ENCODE measurements at places on chromosomes 5 and 9.
A peak's percentile ranks its signal among the peaks of the same experiment; 100 is the strongest.

DNA sequence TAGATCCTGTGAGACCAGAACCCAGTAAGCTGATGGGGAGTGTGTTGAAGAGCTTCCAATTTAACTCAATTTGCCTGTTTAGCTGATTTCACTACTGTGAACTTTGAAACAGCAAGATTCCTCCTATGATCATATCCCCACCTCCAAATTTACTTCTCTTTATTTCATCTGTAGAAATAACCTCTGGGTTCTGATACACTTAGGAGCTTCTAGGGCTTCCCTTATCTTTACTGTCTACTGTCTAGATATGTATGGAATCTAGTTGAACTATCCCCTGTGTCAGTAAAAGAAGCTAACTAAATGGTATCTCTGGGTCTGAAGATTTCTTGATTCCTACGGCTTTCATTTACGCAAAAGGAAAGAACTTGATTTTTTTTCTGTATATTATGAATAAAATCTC lies 116.8 kb downstream of the GCNT1 start:
- DNase-seq = no peak

DNA sequence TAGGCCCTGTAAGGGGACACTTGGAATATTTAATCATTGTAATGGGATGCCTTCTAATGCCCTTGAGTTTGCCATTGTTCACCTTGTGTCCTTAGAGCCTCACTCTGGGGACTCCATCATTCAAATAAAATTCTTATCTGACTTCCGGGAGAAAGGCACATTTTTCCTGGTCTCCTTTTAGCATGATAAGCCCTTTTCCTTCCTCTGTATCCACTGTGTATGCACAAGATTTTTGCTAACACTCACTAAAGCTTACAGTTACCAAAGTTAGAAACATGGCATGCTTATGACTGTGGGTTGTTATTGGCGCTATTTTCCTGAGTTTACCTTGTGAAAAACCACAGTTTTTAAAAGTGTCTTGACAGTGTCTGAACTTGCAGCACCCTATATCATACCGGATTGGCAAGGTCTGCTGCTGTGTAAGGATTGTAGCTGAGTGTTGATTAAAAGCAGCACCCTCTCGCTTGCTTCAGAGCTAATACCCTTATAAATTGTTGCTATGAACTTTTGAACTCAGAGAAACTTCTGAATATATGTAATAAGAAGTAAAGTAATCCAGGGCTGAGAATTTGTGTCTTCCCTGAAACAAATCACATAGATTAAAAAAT lies 46.4 kb downstream of the SNCAIP start:
- no peak for DNase-seq

GRCh38 chr5:179319741-179320281 lies 25.4 kb downstream of the ADAMTS2 start:
- peak; percentile 50 for DNase-seq

DNA sequence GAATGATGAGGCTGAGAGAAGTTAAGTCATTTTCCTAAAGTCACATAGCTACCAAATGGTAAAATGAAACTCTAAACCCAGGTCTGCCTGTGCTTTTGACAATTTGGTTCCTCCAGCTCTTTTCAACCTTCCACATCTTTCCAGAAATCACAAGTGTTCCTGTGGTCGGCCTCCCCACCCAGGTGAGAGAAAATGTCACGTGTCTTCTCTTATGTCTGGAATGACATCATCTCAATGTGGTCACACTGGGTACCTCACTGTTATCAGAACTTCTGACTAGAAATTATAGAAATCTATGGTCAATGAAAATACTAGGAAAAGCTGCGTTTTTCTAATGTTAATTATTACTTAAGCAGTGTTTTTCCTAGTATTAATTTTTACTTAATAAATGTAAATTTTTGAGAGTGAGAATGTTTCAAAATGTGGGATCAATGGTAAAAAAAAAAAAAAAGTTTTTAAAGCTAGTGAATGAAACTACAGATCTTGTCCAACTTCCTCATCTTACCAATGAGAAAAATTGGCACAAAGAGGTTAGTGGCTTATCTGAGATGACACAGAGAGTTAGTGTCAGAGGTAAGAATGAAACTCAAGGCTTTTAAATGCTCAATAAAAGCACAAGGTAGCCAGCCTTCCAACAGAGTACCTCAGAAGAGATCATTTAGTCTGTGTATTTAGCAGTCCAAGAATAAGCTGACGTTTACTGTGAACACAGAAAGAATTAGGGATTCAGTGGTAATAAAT lies 228.7 kb upstream of the NR4A3 start:
- DNase-seq = no peak

- DNase-seq = no peak
These were observed 738.2 kb downstream of the BRINP1 start for GRCh38 chr9:118630931-118631595.

DNA sequence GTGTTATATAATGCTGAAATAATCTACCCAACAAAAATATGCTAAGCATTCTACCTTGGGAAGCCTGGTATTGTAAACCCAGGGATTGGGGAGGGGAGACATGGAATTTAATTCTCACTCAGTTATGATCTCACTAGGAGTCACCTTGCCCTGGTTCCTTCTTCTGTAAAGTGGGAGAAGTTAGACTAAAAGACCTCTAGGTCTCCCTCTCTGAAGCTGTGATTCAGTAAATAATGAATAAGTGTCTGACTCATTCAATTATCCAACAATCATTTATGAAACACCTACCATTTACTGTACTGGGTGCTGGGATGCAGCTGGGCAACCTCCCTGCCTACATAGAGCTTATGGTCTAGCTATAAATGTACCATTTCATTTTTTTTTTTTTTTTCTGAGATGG lies 20.2 kb upstream of the SPARC start:
- DNase-seq = no peak

DNA sequence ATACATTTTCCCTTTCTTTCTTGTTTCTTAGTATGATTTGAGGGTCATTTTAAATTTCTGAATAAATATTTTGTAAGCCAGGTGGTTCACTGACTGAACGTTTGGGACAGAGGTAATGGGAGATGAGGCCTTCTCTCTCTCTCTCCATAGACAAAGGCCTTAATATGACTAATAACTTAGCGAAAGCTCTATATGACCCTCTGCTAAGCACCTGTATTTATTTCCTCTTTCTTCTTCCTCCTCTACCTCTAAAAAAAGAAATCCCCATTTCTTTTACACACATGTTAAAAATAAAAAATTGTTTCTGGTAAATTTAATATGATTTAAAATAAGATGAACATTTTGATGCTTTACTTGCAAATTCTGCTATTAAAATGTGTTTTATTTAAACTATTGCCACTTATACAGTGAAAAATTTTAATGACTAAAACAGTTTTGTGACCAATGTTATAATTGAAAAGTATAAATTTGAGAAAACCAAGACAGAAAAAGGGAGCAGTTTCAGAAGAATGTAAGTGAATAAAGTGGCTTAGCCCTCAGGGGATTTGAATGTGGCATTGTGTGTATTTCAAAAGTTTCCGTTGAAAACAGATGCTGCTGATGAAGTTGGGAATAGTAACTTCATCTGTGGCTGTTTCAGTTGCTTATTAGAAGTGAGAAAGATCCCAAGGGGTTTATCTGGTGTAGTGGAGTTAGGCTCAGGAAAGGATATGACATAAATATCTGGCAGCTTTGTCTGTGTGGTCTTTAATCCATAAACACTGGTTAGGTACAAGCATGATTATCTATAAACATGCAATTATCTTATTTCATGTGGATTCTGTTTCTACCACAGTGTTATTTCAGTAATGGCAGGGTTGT lies 128.6 kb upstream of the GRHPR start:
- DNase-seq = no peak

DNA sequence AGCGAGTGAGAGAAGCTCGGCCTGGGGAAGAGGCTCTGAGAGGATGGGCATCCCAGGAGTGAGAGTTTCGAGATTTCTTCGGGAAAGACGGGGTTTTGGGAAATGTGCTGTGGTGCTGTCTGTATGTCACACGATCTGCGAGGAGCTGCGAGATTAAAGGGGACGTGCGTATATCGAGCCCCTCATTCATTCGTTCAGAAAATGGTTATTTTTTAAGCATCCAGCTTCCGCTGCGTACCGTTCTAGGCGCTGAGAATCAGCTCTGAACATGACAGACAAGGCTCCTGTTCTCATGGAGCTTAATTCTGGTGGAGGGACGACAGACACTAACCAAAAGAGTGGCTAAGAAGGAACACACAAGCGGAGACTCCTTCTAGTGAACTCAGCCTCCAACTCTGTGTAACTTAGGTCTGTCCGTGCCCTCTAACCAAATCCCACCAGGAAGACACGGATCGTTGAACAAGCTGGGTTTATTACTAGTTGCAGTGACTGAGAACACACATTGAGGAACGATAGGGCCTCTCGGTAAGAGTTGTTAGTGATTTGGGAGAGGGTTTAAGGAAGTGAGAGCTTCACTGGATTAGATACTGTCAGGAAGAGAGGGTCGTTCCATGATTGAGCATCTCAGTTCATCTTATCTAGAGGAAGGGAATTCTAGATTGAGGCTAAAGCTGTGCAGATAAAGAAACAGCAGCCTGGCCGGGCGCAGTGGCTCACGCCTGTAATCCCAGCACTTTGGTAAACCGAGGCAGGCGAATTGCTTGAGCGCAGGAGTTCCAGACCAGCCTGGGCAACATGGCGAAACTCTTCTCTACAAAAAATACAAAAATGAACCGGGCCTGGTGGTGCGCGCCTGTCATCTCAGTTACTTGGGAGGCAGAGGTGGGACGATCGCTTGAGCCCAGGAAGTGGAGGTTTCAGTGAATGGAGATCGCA lies 1.0 kb upstream of the FBXW11 start:
- no peak for DNase-seq

DNA sequence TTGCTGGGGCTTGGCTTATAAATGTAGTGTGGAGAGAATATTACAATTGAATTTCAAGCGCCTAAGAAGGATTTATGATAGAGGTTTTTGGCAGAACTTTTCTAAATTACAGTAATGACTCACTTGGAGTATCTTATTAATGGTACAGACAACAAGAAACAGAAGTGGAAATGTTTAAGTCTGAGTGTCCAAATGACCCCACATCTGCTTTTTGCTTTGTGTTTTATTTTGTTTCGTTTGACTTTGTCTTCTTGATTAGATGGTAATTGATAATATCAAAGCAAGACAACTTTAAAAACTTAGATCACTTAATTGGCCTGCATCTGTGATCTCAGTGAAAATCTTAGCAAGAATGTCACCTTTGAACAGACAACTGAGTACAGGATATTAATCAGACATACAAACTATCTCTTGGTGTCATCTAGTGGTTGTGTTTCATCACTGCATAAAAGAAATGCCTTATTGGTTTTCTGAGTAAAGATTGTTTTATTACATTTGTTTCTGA lies 577.4 kb downstream of the ISL1 start:
- no peak for DNase-seq

GRCh38 chr5:102314328-102314727 lies 18.2 kb upstream of the SLCO4C1 start:
- no peak for DNase-seq

DNA sequence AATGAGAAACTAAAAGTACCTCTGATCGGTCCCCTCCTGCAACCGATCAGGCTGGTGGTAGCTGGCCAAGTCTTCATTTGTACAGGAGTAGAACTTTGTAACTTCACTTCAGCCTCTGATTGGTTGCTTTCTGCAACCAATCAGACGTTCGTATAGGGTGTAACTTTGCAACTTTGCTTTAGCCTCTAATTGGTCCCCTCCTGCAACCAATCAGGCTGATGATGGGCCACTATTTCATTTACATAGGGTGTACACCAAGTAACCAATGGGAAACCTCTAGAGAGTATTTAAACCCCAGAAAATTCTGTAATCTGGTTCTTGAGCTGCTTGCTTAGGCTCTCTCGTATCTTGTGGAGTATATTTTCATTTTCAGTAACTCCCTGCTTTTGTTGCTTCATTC lies 445.5 kb downstream of the MED10 start:
- no peak for DNase-seq

DNA sequence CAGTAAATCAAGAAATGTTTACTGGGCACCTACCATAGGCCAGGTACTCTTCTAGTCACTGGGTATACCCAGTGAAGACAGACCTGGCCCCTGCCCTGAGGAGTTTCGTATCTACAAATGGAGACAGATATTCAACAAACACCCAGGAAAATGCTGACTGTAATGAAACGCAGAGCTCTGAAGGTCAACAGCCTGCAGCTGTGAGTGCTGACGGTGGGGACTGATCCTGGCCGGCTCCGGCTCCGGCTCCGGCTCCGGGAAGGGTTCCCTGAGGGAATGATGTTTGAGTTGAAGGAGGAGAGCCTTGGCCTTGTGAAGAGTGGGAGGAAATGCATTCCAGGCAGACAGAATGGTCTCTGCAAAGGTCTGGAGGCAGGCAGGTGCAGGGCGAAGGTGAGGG lies 23.1 kb downstream of the FGFR4 start:
- no peak for DNase-seq

GRCh38 chr5:135735831-135736230 lies 98.6 kb upstream of the SLC25A48 start:
- DNase-seq = peak; percentile 16

DNA sequence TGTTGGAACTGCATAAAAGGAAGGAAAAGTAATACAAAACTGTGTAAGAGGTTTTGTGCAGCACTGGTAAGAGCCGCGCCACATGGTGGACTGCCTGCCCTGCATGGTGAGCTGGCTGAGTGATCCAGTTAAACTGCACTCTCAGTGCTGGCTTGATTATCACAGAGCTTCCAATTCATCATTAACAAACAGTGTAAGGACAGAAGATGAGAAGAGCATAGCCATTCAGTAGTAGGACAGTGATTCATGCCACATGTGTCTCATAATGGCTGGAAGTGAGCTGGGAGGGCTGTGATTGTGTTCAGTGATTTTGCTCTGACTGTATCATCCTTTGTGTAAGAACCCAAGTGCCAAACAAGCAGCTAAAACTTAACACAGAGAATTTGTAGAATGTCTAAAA lies 14.1 kb downstream of the ASPN start:
- no peak for DNase-seq

DNA sequence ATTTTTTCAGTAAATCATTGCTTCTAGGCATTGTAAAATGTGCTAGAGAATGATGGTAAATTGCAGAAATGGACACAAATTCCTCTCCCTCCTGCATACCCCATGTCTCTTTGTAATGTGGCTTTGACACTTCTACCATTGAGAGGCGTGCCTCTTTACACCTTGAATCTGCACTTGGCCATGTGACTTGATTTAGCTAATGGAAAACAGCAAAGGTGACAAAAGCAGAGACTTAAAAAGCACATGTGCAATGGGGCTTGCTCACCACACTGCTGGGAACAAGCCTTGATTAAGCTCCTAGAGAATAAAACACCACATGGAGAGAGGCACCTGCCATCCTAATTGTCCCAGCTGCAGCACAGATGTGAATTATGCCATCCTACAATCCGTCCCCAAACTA lies 69.9 kb upstream of the NAA35 start:
- no peak for DNase-seq

Measured in right forelimb (tissue), 1 donor.